ENCODE measurements at places on chromosomes 3 and 15. TPM values are rescaled to one million over a fixed set of nuclear protein-coding genes. Genes with fewer than 3 reads are reported as not detected.

Gene LRTM1
- not detected for total RNA-seq

Gene CCDC71
- total RNA-seq = 13.7 TPM

Gene DUOX1
- 3.7 TPM for total RNA-seq

Gene CLN6
- total RNA-seq = 28.5 TPM

DNA sequence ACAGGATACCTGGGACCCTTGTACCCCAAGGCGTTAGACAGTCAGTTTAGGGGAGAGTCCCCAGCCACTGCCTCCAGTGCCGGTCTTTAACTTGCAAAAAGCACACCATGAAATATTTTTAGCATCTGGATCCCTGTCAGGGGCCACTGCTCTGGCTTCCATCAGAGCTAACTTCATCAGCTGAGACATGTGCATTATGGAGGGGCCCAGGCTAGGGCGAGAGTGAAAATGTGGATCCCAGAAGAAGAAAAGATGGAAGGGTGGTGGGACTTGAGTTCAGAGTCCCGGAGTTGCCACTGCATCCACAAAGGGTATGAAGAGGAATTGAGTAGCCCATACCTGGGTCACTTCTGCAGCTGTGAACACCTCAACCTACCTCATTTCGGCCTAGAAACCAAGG lies 23.5 kb upstream of the SPATA12 start:
- no peak for DNase-seq

- no peak for DNase-seq
Measured at GRCh38 chr3:49638445-49638844, 35.7 kb upstream of the APEH start.

DNA sequence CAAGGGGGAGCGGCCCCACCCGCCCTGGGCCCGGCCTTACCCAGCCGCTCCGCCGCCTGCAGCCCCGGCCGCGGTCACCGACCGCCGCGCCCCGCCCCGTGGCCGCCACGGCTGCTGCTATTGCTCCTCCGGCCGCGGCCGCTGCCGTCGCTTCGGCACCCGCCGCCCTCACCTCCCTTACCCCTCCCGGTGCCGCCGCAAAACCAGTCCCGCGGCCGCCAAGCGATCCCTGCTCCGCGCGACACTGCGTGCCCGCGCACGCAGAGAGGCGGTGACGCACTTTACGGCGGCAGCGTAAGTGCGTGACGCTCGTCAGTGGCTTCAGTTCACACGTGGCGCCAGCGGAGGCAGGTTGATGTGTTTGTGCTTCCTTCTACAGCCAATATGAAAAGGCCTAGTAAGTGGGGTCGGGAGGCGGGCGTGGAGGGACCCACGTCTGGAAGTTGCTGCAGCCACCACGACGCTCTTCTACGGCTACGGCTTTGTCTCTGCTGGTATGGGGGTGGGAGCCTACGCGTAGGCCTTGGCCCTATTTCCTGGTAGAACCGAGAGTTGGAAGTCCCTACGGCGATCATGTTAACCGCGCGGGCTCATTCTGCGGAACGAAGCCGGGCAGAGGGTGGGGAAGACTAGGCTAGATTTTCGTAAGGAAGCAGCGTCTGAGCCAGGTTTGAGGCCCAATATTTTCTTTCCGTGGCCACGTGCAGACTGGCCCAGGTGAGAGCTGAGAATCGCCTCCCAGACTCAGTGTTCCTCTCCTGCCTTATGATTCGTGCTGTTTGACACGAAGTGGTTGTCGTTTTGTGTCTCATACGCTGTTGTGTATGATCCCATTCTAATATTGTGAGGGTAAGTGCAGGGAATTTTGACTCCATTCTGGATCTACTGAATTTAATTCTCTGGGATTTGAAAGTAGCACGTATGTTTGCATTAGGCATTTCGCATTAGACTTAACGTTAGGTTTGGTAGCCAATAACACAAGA lies at the start of the genes GNL3 and PBRM1:
Gene GNL3, plus strand, starts transcription at position 324 of the 983 bp plus-strand sequence. Its CDS starts 61 bp downstream, at position 385.
Gene PBRM1, minus strand, starts transcription at position 205 of the 983 bp plus-strand sequence.
- DNase-seq = peak; percentile 95

DNA sequence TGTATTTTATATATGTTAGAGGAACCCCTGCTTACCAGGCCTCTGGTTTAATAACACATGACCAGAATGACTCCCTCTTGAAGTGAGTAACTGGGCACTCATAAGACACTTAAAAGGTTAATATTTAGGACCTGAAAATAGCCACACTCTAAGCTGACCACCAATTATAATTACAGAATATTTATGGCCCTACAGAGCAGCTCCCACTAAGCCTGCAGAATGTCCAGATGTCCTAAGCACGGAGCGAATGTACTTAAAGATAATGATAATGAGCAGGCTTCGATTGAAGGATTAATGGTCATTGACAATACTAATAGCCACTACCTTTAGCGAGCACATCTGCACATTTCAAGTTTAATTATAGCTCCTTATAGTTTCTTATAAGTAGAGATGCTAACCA lies 22.8 kb upstream of the KCTD6 start:
- DNase-seq = no peak

DNA sequence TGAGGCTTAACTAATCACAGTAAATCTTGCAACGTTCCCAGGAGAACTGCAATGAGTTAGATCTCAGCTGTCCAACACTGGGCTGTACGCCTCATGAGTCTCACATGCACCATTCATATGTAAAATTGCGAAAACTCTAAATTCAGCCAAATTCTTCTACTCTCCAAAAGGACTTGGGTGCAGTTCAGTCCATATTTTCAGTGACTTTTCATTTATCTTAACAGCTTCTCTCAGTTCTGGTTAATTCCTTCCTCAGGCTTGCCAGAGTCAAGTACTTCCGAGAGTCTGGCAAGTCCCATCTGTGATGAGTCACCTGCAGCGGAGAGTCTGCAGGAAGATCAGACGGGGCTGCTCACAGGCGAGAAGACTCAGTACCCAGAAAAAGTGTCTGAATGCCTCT lies 11.5 kb downstream of the CCDC80 start:
- DNase-seq = peak; percentile 60

DNA sequence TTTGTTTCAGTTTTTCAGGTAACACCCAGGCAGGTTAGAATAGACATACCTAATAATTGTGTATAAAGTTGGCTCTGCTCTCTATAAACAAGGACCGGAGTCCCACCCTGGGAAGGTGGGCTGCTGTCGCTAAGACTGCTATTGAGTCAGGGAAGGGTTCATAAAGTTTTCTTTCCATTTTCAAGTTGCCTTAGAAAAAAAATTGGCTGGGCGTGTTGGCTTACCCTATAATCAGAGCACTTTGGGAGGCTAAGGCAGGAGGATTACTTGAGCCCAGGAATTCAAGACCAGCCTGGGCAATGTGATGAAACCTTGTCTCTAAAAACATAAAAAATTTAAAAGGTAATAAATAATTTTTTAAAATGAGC lies 11.3 kb upstream of the PIAS1 start:
- no peak for DNase-seq

- DNase-seq = no peak
Measured at GRCh38 chr3:4334548-4334947, 31.4 kb downstream of the SETMAR start.

GRCh38 chr15:31296646-31297574 lies 29.7 kb upstream of the KLF13 start:
- no peak for DNase-seq

DNA sequence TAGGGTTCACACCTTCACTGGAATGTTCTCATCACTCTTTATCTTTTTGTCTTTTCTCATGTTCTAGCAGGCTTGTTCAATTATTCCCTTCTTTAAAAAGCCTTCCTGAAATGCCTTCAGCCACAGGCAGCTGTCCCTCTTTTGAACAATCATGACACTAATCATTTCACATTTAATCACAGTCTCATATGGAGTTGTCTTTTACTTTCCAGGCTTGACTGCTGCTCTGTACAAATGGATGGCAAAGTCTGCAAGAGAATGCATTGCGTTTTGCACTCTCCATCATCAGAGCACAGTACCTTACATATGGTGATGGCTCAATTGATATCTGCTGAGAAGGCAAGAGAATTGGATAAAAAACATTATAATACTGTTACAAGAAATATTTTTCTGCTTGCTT lies 529.8 kb downstream of the DIPK2A start:
- no peak for DNase-seq

All from dorsolateral prefrontal cortex (tissue), 122 donors.